Tongue (tissue), 3 donors: ENCODE measurements at places on chromosomes 7 and 10.
A peak's percentile ranks its signal among the peaks of the same experiment; 100 is the strongest.

DNA sequence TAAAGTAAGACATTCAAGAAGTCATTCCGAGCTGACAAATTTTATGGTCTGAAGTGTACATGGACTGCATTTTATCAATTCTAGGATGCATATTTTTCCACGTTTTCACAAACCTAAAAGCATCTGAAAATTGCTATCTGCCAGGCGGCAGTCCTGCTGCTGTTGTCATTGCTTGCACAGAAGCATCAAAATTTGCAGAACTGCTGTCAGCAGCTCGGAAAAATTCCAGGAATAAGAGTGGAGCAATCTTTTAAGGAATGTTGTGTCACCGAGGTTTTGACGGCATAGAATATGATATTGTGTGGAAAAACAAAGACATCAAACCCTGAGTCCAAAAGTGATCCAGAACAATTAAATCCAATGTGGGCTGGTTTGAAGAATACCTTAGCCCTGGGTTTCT is 61.4 kb downstream of the CHCHD3 start:
- DNase-seq = no peak

DNA sequence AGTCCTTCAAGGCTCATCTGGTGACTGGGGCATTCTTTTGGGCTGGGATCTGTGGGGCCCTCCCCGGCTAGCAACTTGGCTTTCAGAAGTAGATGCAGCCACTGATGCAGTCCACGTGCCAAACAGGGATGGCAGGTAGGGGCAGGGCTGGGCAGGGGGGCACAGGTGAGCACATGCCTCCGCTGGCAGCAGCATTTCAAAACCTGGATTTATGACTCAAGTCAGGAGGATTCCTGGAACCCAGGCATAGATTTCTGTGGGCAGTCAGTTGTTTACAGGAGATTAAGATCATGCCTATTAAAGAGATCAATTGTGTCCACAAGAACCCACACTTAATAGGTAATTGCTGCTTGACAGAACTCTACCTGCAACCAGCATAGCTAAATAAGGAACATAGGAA is 839 bp upstream of the HABP2 start:
- DNase-seq = no peak

- DNase-seq = no peak
Observed at GRCh38 chr7:9407816-9408215, 974.4 kb downstream of the NXPH1 start.

DNA sequence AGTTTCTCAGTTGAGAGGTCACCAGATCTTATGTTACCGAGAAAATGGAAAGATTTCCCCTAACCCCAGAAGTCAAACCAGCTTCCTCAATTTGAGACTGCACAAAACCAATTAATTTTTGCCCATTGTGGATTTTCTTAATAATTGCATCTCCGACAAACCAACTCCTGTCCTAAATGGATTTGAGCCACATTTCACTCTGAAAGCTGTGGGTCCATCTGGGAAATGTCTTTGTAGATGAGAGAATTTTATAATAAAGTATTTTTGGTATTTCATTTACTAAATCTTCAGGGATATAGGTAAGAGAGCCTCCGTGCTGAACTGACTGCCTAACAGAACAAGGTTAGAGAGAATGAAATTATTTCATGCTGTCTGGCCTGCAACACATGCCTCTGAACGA is 99.7 kb upstream of the PDCD4 start:
- no peak for DNase-seq

- DNase-seq = peak; percentile 32
Observed at GRCh38 chr7:94300176-94300835, 94.4 kb upstream of the COL1A2 start.
